ENCODE measurements at places on chromosomes 16 and 17.

DNA sequence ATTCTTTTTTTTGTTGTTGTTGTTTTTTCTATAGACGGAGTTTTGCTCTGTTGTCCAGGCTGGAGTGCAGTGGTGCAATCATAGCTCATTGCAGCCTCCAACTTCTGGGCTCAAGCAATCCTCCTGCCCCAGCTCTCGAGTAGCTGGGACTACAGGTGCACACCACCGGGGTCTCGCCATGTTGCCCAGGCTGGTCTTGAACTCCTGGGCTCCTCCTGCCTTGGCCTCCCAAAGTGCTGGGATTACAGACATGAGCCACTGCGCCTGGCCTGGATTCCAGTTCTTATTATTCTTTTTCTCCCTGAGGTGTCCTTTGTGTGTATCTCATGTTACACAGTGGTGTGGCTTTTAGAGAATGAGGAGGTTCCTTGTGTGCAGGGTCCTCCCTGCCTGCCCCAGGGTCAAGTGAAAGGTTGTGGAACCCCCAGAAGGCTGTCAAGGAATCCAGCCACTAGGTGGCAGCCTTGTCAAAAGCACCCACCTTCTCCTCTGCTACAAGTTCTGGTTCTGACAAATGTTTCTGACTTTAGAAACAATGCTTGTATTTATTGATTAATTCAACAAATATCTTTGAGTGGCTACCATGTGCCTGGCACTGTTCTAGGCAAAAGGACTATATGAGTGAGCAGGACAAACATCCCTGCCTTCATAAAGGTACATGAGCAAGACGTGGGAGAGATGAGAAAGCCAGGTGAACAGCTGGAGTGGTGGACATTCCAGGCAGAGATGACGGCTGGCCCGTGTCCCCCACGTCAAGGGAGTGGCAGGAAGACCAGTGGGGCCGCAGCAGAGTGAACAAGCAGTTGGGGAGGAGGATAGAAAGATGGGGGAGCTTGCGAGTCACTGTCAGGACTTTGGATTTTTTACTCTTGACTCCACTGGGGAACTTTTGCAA is 112.4 kb downstream of the SPECC1 start:
- DNase-seq, result peak; percentile 39

DNA sequence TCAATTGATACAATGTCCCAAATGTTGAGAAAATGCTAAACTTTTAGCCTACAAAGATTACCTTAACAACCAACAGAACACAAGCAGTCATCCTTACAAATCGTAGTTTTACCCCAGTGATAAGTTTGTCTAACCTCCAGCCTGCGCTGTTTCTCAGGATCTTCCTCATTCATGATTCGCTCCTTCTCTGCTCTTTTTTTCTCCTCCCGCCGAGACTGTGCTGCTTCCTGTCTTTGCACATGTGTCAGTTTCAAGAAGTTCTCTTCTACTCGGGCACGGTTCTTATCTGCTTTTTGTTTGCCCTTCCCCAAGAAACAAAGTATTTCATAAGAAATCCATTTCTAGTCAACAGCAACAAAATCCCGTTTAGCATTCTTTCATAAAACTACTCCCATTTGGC is 10.2 kb upstream of the STRADA start:
- DNase-seq, result no peak

DNA sequence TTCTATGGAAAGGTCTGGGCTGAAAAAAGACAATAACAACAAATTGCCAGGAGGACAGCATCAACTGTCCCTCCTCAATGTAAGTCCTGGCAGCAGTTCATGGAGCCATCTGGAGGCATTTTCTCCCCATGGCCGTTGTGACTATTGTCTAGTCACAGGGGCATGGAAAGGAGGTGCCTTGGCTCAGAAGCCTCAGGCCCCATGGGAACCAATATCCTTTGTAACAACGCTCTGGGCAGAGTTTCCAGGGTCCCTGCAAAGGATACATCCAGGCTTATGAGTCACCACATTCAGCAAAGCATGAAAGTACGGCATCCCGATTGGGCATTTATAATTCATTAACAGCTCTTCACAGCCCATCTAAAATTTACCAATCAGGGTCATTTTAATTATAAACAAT is 85.2 kb downstream of the GLG1 start:
- no peak for DNase-seq

- DNase-seq, result no peak
Measured at GRCh38 chr17:54324813-54325212, 502.1 kb downstream of the KIF2B start.

DNA sequence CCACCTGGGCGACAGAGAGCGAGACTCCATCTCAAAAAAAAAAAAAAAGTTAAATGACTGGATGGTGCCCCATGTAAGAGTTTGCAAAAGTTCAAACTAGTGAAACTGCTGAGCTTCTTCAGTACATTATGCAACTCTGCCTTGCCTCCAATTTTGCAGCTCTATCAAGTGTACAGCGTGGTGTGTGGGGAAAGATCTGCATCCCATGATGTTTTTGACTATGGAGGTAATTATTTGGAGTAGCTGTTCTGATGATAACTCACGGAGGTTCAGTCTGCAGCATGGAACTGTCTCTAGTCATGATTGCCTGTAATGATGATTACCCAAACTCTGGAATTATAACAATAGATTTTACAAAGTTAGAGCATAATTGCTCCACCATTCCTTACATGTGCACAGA is 149.6 kb downstream of the PITPNC1 start:
- DNase-seq, result no peak

DNA sequence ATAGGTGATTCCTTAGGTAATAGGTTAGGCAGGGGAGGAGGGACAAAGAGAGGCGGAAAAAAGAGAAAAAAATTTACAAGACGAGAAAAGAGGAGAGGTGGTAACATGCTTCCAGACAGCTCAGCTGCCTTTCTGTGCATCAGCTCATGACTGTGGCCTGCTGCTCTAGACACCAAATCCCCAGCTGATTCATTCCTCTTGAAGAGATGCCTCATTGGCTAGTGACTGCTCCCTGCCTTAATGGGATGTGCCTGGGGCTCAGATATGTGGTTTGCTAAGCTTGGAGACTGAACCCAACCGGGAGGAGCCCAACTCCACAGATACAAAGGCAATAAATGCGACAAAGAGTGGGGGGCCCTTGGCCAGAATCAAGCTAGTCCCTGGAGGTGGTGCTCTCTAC is 105.9 kb upstream of the FAM20A start:
- DNase-seq, result no peak

DNA sequence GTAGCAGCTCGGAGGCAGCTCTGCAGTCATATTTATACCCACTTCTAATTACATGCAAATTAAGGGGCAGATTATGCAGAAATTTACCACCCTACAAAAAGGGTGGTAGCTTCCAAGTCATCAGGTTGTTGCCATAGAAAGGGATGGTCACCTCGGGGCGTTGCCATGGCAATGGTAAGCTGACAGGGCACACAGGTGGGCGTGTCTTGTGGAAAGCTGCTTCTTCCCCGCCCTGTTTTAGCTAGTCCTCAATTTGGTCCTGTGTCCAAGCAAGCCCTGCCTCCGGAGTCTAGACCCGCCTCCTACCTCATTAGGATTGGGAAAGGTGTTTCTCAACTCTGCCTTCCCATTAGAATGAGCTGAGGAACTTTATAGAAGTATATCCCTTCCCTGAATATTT is 98.7 kb downstream of the HS3ST2 start:
- no peak for DNase-seq

GRCh38 chr17:18382441-18383078 is 5.0 kb downstream of the EVPLL start:
- no peak for DNase-seq

- DNase-seq, result no peak
Measured at GRCh38 chr17:73599599-73599998, 44.6 kb downstream of the SDK2 start.

GRCh38 chr17:46121841-46122485 is 71.3 kb downstream of the KANSL1 start:
- DNase-seq, result no peak

- DNase-seq, result no peak
Measured at GRCh38 chr16:13289515-13289914, 388.1 kb downstream of the SHISA9 start.

DNA sequence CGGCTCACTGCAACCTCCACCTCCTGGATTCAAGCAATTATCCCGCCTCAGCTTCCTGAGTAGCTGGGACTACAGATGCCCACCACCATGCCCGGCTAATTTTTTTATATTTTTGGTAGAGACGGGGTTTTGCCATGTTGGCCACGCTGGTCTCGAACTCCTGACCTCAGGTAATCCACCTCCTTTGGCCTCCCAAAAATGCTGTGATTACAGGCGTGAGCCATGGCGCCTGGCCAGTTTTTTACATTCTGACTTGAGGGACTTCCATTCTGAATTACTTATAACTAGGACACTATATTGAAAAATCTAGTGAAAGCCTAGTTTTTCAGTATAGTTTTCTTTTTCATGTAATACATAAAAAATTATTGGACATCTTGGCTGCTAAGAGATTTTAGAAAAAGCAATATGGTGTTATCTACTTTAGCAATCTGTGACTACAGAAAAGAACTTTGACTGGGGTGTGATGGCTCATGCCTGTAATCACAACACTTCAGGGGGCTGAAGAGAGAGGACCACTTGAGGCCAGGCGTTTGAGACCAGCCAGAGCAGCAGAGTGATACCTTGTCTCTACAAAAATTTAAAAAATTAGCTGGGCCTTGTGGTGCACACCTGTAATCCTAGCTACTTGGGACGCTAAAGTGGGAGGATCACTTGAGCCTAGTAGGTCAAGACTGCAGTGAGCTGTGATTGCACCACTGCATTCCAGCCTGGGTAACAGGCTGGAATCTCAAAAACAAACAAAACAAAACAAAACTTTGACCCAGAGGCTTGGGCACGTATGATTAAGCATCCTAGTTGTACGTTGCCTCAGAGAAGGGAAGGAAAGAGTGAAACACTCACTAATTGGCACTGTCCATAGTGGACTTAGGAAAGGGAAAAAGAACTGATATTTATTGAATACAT is 26.8 kb upstream of the GOSR1 start:
- DNase-seq, result peak; percentile 30

DNA sequence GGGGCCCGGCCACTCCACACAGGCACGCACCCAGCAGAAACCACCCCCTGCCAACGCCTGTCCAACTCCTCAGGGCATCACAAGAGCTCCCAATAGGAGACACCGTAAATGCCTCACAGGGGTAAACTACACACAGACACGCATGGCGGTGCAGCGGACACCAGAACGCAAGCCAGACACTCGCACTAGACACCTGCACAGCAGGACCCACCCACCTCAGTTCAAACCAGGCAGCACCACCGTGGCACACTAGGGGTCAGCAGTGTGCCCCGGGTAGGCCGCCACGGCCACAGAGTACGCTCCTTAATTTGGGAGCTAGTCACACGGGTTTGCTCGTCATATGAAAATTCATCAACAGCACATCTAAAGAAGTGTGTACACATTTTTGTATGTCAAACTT is 3.4 kb downstream of the SLC38A10 start:
- DNase-seq, result peak; percentile 96

DNA sequence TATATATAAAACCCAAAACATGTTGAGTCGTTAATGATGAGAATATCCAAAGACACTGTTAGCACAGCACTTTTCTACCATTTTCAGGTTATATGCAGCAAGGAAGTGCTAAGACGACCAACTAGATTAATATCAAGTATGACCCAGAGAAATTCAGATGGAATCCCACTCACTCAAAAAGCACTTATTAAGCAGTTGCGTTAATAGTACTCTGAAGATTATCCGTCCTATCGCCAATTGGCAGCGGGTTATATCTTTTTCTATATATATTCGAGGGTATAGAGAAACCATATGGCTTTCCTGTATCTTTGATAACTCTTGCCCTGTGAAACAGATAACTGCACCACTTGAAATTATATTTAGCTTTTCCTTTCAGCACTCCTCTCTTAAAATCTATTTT is 1.1 kb downstream of the CRLF3 start:
- DNase-seq, result no peak

- no peak for DNase-seq
Measured at GRCh38 chr17:28926366-28926765, 23.5 kb upstream of the DHRS13 start.

- no peak for DNase-seq
Measured at GRCh38 chr16:29012913-29013553, 28.2 kb downstream of the LAT start.

All from HuH-7 (cell line).